Right ventricle myocardium inferior (tissue), 1 donor: ENCODE measurements at places on chromosomes 7 and 10.

DNA sequence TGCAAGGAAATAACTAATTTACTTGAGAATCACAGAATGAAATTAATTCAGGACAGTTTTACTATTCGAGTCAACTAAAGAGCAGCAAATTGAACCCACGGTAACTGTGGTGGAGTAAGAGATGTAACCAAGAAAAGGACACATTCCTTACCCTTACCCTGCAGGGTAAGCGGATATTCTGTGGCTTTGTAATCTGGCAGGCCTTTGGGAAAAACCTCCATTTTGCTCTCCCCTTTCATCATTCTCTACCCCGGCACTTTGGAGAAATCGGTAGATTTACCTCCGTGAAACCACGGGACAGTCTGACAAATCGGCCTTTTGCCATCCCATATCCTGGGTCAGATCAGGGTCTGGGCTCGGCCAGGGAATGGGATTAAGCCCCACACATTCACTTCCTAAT is 18.4 kb downstream of the RCC1L start:
- DNase-seq = no peak

DNA sequence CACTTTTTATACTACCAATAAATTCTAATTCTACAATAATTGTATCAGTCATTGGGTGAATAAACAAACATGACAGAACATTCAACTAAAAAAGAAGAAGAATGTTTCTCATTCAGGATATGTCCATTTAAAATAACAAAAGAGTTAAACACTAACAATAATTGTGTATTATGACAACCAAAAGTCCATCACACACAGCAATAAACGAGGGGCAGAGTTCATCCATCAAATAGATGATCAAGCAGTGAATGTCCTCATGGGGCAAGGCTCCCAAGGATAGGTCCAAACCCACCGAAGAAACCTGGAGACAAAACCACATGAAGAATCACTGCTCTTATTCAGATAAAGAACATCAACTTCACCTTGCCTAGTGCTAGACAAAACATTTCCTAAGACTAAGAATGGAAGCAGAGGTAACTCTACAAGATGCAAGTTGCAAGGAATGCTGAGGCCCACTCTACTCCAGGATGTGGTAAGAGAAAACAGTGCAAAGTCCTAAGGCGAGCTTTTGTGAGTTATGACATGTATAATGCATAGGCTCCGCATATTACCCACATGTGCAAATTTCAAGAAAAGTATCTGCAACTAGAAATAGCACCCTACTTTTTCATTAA is 115.1 kb downstream of the PARD3 start:
- no peak for DNase-seq

GRCh38 chr10:3570855-3571266 is 214.1 kb downstream of the KLF6 start:
- DNase-seq = no peak

DNA sequence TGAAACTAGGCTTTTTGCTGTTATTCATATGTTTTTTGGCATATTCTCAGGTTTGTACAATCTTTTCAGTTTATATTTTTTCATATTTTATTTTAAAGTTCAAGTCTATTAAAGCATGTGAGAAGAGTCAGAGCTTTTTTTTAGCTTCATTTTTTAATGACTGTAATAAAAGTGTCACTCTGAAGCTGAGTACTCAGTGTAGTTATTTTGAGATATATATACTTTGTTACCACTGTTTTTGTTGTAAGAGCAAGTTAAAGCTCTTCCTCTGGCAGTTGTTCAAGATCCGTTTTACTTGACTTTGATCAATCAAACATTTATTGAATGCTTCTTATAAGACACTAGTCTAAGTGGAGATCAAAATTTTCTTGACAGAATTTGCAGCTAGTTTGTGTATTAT is 37.5 kb downstream of the CASD1 start:
- DNase-seq = no peak

- DNase-seq = no peak
These were observed 194.6 kb downstream of the COBL start for GRCh38 chr7:51121931-51122425.
